ENCODE measurements at places on chromosomes 11 and 22. TPM values are rescaled to one million over a fixed set of nuclear protein-coding genes. Genes with fewer than 3 reads are reported as not detected.
A peak's percentile ranks its signal among the peaks of the same experiment; 100 is the strongest.

- DNase-seq, result no peak
Measured at GRCh38 chr11:68889948-68890446, 13.6 kb downstream of the MRPL21 start.

GRCh38 chr11:27239305-27239942 is 123.6 kb downstream of the CCDC34 start:
- no peak for DNase-seq

DNA sequence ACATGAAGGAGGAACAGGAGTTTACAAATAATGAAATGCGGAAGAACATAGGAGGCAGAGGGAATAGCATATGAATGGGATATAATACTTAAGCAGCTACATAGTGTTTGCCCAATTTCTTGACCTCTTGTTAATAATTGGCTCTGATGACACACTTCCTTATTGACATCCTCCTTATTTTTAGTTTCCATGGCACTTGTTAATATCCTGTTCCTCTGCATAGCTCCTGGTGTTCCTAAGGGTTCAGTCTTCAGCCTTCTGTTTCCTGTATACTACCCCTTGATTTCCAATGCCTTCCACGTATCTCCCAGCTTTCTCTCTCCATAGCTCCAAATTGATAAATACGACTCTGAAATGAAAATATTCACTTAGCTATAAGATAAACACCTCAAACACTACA is 663.8 kb upstream of the API5 start:
- DNase-seq, result no peak

DNA sequence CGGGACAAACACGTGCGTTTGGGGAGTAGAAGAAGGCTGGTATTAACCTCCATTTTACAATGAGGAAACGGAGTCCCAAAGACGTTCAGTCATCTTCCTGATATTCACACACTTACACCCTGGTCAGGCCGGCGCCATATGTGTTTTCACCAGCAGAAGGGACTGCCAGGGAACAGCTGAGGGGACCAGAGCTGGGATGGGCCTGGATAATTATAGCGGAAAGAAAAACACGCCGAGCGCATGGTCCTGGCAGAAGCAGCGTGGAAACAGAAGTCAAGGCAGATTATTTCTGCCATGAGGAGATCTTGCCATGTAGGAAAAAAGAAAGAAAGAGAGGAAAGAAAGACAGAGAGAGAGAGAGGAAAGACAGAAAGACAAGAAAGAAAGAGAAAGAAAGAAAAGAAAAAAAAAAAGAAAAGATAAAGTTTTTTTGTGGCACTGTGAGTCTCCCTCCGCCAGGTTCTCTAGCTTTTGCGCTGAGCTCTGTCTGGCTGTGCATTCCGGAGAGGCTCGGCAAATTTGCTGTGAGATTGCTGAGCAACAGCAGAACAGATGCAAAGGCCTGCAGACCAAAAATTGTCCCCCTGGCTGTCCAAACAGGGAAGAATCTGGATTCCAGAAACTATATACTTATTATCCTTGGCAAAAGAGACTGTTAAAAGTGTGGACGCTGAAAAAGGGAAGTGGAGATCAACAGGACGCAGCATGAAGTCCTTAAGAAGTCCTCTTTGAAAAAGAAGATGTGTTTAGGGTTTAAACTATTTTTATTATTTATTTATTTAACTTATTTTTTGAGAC is 1.3 kb upstream of the UCP2 start:
- no peak for DNase-seq

GRCh38 chr22:47564651-47565434 is 802.4 kb downstream of the TBC1D22A start:
- no peak for DNase-seq

DNA sequence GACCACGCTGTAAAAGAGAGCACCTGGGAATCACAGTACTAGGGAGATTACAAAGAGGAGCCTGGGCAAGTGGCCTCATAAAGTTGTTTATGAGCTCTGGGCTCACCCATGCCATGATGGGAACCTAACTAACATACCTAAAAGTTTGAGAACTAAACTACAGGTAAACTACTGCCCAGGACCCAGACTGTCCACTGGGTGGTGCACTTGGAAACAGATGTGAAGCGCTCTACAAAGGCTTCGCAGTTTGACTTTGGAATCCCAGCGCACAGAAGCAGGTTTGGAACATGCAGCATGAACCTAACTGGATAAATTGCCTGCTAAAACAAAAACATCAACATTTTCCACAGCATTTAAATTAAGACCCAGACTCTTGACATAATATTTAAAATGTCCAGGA is 418.6 kb downstream of the FAM181B start:
- DNase-seq, result peak; percentile 55

DNA sequence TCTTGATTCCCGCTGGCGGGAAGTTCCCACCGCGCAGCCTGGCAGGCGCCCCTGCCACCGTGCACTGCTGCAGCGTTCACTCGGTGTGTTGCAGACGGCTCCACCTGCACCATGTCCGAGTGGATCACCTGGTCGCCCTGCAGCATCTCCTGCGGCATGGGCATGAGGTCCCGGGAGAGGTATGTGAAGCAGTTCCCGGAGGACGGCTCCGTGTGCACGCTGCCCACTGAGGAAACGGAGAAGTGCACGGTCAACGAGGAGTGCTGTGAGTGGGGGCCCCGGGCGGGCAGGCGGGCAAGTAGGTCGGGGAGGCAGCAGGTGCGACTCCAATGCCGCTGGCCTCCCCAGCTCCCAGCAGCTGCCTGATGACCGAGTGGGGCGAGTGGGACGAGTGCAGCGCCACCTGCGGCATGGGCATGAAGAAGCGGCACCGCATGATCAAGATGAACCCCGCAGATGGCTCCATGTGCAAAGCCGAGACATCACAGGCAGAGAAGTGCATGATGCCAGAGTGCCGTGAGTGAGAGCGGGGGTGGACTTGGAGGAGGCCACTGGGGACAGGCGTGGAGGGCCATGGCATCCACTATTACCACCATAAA is 99.7 kb downstream of the RRAS2 start:
- DNase-seq, result no peak

GRCh38 chr22:25350551-25350971 is 131.1 kb downstream of the CRYBB2 start:
- no peak for DNase-seq

- DNase-seq, result no peak
Measured at GRCh38 chr11:100182927-100183326, 504.2 kb upstream of the ARHGAP42 start.

GRCh38 chr11:88104408-88104807 is 70.8 kb downstream of the RAB38 start:
- DNase-seq, result no peak

DNA sequence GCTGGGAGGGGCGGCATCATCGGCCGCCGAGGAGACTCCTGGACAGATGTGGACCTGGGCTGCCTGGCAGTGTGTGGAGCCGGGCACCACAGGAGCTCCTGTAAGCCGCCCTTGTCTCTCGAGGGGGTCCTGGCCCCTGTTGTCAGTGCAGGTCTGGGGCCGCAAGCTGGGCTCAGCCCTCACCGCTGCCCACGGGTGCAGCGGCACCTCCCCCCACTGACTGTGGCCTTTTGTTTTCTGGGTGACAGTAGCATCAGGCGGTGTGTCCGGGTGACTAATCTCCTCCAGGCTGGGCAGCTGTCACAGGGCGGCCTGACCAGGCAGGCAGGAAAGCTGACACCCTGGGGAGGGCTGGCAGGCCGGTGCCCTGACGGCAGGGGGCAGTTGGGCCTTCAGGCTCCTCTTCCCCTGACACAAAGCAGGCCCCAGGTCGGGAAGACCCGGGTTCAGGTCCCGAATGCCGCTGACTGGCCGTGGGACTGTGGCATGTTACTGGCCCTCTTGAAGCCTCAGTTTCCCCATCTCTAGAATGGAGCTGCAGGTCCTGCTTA is 16.3 kb downstream of the DGKZ start:
- DNase-seq, result peak; percentile 69

- peak; percentile 26 for DNase-seq
Measured at GRCh38 chr11:69791276-69792180, 16.4 kb upstream of the FGF4 start.

- peak; percentile 77 for DNase-seq
Measured at GRCh38 chr11:74453373-74453975, 13.9 kb downstream of the KCNE3 start.

- peak; percentile 65 for DNase-seq
Measured at GRCh38 chr11:36306888-36307287, 10.8 kb downstream of the PRR5L start.

- DNase-seq, result peak; percentile 27
Measured at GRCh38 chr11:78216571-78217287, 28.0 kb downstream of the USP35 start.

- peak; percentile 26 for DNase-seq
Measured at GRCh38 chr22:44540756-44541670, 43.0 kb upstream of the RTL6 start.

- no peak for DNase-seq
Measured at GRCh38 chr11:26837154-26837553, 115.3 kb upstream of the SLC5A12 start.

- DNase-seq, result no peak
Measured at GRCh38 chr11:134502153-134502550, 90.1 kb upstream of the B3GAT1 start.

DNA sequence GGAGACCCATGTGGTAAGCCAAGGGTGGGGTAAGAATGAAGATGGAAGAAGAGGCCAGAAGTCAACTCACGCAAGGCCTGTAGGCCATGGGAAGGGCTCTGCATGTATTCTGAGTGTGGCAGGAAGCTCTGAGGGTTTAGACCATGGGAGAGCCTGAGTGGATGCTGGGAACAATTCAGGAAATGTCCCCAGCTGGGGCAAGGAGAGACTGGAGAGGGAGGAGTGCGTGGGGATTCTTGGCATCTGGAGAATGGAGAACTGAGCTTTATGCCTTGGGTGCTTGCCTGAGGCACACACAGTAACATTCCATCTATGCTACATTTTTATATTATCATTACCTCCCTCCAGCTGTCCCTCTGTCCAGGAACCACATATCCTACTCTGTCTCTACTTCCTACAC is 50.4 kb upstream of the CD82 start:
- no peak for DNase-seq

GRCh38 chr22:37525746-37526350 is 6.6 kb upstream of the CARD10 start:
- no peak for DNase-seq

DNA sequence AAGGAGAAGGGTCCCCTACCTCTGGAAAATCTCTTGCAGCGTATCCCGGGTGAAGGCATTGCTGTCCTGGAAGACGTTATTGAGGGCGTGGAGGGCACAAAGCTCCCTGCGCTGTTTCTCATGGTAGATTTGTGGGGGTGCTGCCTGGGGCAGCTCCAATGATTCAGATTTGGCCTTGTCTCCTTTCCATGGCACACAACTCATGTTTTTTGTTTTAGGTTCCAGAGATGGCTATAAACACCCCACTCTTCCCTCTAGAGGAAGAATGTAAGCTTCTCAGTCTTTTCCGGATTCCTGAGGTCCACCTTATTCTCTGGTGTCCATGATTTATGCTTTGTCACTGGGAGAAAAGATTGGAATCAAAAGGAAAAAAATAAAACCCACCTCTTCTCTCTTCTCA is 959 bp downstream of the JOSD1 start:
- DNase-seq, result no peak

- DNase-seq, result no peak
Measured at GRCh38 chr22:40862013-40862412, at the start of gene DNAJB7. TSS of gene DNAJB7 (minus strand) at chr22:40862113. CDS start at chr22:40861994, 119 bp downstream.

DNA sequence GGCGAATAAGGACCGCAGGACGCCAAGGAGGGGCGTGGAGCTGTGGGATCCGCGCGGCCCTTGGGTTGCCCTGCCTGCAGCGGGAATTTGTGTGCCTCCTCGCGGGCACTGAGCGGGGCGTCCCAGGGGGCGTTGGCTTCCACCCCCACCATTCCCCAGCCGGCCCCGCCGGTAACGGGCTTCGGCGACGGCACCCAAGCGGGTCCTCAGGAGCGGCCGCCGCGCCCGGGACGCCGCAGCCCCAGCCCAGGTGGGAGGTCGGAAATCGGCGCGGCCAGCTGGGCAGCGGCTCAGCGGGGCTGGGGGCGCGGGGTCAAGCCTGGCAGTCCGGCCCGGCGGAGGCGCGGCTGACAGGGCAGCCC is 320 bp downstream of the CLTCL1 start:
- peak; percentile 9 for DNase-seq

DNA sequence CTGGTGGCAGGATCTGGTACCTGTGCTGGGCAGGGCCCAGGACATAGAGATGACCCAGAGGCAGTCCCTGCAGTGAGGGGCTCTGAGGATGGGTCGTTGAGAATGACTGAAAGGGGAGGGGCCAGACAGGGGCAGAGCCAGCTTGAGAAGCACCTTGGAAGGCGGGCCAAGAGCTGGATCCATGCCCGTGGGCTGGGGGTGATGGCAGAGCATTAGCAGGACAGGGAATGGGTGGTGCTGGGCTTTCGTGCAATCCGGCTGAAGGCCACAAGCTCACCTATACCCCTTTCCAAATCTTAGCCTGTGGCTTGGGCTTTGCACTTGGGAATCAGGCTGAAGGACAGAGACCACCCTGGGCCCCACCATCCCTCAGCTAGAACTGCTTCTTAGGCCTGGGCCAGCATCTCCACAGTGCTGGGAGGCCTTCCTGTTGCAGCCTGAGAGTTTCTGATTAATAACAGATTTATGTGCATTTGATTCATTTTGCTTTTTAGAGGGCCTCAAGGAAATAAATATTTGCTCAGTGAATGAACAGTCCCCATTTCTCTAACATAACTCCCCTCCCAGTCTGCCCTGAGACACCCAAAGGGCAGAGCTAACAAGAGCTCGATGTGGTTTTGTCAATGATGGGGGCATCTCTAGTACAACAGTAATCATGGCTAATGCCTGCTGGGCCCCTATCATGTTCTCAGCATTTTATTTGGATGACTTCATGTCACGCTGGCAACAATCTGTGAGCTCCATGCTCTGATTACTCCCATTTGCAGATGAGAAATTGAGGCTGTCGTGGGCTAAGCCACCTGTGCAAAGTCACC is 39.3 kb downstream of the RIBC2 start:
- DNase-seq, result no peak

GRCh38 chr22:32754413-32755041 is 47.0 kb upstream of the TIMP3 start:
- DNase-seq, result peak; percentile 60

DNA sequence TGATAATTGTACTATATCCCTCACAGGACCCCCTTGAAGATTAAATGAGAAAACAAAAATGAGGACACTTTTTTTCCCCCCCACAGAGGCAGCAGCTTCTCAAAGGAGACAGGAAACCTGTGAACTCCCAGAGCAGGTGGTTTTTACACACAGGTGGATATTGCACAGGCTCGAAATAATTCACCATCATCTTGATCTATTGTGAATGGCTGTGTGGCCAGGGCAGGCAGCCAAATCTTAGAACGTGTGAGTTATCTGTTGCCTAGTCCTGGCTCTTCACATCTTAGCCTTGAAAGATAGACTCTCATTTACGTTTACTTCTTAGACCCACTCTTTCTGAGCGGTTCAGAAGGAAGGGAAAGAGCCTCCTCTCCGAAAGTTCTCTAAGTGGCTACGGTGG is 23.5 kb downstream of the PPFIBP2 start:
- DNase-seq, result no peak

GRCh38 chr11:73170140-73170539 is 28.0 kb upstream of the FCHSD2 start:
- no peak for DNase-seq

HPS5 gene
- 23.6 TPM for total RNA-seq

ANGPTL5 gene
- total RNA-seq, result not detected

GAL gene
- total RNA-seq, result not detected

PNPLA5 gene
- not detected for total RNA-seq

DEFB131B gene
- total RNA-seq, result not detected

SPON1 gene
- not detected for total RNA-seq

KCNJ5 gene
- not detected for total RNA-seq

TIRAP gene
- 11.9 TPM for total RNA-seq

MYO18B gene
- not detected for total RNA-seq

ANKK1 gene
- total RNA-seq, result 1.3 TPM

ACTN3 gene
- total RNA-seq, result not detected

CNTN5 gene
- total RNA-seq, result not detected

OR52I2 gene
- total RNA-seq, result not detected

MUC5B gene
- not detected for total RNA-seq

CSTPP1 gene
- total RNA-seq, result 22.0 TPM
